ENCODE measurements at places on chromosomes 2 and 18.

- no peak for DNase-seq
Measured at GRCh38 chr2:179165356-179166000, 99.2 kb downstream of the SESTD1 start.

- no peak for DNase-seq
Measured at GRCh38 chr18:10015941-10016819, 102.4 kb downstream of the VAPA start.

DNA sequence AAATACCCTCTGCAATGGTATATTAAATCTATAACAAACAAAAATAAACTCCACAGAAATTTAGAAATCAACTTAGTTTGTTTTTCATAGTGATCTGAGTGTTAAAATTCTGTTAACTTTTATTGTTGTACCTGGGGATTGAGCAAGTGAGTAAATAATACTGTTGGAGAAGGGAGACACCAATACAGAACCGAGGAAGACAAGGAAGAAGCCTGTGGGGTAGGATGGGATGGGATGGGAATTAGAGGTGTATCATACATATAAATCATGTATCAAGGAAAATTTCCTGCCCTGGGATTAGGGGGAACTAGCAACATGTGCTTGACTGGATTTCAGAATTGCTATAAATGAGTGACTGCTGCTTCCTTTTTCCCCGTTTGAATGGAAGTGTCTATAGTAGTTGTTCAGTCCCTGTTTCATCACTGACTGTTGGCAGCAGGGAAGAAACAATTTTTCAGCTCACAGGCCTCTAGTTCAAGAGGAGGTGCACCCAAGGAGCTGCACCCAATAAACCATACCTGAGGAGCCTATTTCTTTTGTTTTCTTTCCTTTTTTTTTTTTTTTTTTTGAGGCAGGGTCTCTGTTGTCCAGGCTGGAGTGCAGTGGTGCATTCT, 53.1 kb downstream of the SP110 start:
- DNase-seq = no peak

- peak; percentile 58 for DNase-seq
Measured at GRCh38 chr2:218876562-218877219, 4.0 kb upstream of the WNT10A start.

- no peak for DNase-seq
Measured at GRCh38 chr2:239756031-239756789, 268.9 kb downstream of the NDUFA10 start.

- no peak for DNase-seq
Measured at GRCh38 chr2:178194600-178195389, 483 bp downstream of the OSBPL6 start.

DNA sequence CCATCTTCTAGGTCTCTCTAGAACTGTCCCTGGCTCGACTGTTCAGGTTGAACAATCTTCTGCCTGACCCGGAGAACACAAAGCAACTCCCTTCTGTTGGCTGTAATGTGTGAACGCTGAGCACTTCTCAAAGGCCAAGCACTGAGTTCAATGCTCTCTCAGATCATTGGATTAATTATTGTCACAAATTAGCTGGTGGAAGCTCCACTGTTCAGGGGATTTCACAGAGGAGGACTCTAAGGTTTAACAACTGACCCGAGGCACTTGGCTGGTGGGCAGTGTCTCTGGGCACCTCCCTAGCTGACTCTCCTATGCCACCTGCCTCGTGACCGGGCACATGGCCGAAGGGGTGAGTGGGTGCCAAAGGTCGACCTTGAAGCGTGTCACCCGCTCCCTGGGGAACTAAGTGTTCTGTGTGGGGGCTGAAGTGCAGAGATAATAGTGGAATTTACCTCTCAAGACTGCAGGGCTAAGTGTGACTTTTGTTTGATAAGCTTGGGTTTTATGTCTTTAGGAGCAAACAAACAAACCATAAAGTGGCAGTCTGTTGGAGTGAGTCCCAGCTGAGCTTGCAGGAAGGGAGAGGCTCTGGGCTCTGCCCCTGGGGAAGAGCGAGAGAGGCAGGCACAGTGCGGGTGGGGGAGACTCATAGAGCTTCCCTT, 64.8 kb downstream of the BCL2L11 start:
- DNase-seq = no peak

- no peak for DNase-seq
Measured at GRCh38 chr2:45554742-45555140, 56.3 kb downstream of the SRBD1 start.

GRCh38 chr2:750628-751027, 73.4 kb upstream of the TMEM18 start:
- DNase-seq = no peak

DNA sequence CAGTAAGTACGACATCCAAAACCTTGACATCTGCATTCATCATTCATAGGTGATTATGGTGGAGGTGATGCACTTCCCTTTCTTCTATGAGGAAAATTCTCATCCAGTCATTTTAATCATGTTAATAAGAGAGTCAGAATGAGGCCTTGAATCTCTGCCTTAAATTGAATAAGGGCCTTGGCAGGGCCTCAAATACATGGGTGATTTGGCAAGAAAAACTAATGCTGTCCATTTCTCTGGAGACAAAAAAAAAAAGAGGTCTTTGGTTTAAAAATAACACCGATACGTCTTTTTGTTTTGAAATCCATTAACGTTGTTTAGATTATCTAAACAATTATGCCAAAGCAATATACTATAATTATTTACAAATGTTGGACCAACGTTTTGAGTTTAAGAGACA, 8.1 kb downstream of the COLEC12 start:
- no peak for DNase-seq

- DNase-seq = no peak
Measured at GRCh38 chr2:217415316-217415715, 555.5 kb upstream of the TNP1 start.

DNA sequence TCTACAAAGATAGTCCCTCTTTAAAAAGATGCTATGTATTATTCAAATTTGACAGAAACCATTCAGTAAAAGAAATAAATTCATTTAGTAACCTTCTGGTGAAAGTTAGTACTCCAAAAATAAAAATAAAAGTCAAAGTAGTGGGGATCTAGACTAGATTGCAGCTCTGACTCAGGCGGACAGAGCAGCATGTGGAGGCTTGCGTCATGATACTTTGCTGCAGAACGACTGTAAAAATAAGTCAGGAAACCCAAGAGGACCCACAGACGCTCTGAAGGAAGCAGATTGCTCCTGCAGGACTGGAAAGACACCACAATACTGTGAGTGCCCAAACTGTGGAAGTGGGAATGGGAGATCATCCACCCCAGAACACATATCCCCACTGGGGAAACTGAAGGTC, 301.9 kb downstream of the RIT2 start:
- DNase-seq = no peak

GRCh38 chr2:40285391-40285790, 166.5 kb downstream of the SLC8A1 start:
- DNase-seq = no peak

DNA sequence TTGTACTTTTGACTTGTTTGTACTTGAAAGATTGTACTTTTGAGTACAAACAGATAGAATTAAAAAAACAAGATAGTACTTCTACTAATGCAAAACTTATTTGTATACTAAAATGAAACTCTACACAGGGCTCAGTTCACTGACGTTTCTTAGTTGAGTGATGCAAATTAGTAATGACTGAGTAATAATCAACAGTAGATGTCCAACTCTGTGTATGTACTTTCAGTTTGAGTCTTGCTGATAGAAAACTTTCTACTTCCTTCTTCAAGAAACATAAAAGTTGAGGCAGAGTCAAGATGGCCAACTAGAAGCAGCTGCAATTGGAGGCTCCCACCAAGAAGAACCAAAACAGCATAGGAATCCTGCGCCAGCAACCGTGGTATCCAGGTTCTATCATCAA, 585.0 kb downstream of the NR4A2 start:
- DNase-seq = no peak

DNA sequence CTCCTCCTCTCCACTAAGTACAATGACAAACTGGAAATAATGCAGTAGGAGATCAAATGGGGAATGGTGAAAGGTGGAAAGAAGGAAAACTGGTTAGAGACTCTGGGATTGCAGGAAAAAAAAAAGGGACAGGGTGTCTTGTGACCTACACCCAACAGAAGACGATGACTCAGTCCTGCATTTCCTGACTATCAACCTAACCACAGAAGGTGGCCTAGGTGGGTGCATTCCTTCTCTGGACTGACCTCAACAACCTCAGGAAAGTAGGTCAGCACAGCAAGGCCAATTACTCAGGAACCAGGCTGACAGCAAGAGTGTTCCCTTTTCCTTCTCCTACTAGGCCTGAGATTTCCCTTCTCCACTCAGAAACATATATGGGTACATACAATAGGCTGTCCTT, 1386.4 kb upstream of the ZEB2 start:
- DNase-seq = no peak

DNA sequence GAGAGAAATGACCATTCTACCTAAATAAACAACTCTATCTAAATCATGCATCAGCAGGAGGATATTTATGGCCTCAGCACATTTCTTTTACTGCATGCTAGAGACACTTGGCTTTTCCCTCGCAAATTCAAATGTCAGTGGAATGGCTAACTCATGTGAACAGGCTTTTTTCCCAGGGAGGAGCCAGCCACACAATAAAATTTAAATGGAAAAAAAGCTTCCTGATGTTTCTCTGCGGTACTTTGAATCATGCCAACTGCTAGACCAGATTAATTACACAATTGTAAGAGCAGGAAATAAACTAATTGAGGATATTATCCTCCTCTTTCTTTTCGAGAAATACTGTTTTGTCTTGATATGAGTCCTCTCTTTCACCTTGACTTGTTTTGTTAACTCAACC, 676.3 kb downstream of the IRS1 start:
- no peak for DNase-seq

DNA sequence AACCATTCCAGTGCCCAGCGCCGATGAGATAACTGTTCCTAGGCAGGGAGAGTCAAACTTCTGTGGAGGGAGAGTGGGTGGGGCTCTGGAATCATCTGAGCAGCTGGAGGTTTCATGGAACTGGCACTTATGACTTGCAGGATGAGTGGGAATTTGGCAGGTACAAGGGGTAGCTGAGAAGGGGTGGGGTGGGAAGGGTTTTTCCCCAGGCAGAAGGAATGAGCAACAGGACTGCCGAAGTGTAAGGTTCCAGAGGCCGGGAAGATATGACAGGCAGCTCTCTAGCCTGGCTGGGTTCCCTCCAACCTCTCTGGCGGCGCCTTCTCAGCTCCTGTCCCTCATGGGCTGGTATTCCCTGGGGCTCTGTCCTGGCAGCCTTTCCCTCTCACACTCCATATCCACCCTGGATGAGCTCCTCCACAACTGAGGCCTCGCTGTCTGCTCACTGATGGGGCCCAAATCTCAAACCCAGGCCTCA, 2.5 kb upstream of the TET3 start:
- no peak for DNase-seq

DNA sequence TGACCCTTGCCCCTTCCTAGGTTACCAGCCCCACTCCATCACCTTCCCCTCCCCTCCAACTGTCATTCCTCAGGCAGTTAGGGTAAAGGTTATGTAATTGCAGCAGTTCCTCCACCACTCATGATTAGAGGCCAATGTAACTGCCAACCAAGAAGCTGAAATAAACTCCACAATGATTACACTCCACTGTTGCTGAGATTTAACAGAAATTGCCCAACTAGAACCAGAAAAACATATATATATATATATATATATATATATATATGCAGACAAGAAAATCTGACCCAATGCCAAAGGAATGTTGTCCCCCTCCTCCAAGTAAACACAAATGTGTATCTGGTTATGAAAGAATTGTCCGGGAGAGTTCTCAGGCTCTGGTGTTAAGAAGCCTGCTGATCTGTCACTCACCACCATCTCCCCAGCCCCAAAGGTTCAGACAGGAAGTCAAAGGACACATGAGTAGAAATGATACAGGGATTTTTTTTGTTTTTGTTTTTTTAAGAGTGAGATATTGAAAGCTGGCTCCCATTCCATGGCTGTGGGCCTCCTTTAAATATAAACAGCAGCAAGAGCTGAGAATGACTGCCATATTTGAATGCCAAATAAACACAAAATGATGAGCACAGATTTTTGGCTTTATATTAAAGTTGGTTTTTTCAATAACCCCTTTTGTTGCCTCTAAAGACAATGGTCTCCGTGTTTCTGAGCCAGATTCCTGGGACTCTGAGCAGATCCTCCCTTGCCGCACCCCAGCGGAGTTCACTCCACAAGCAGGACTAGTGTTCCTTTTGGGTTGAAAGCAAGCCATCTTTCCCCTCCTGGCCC, 127.2 kb upstream of the MAPRE2 start:
- no peak for DNase-seq

- DNase-seq = no peak
Measured at GRCh38 chr2:20671036-20671735, 4.2 kb downstream of the GDF7 start.

DNA sequence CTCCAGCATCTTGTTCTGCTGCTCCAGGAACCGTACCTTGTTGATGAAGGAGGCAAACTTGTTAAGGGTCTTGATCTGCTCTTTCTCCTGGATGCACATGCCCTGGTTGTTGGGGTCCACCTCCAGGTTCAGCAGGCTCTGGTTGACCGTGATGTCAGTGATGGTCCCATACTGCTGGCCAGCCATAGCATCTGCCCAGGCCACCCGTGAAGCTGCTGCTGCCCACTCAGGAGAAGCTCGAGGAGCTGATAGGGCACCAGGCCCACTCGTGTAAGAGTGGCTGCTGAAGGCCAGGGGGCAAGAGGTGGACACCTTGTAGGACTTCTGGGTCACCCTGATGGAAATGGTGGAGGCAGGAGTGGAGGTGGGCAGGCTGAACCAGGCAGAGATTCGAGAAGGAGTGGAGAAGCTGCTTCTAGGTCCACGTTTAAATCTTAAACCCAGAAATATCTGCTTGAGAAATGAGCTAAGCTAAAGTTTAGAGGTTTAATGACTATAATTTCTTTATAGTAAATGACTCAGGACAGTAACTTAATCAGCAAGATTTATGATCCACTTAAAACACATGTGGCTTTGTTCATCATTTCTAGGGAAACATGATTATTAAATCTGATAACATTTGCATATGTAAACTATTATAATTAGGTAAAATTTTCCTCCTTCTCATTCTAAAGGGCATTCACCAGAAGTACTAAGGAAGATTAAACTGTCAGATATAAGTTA, 358.7 kb upstream of the SETBP1 start:
- DNase-seq = no peak

DNA sequence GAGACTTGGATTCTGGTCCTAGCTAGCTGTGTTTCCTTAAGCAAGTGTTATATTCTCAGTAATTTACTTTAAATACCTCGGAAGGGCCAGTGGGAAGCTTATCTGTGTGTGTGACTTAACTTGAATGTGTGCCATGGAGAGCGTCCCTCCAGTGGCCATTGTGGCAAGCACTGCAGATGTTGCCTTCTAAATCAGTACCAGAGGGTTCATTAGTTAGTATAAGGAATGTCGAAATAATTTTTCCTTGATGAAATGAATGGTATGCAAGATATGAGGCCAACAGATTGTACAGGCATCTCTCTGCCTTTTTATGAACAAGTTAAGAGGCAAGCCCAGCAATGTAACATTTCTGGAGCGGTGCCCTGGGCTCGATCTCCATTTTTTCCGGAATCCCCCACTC, 52.0 kb downstream of the FBXO36 start:
- no peak for DNase-seq

GRCh38 chr2:138475277-138475776, 26.2 kb upstream of the SPOPL start:
- no peak for DNase-seq

GRCh38 chr2:241489733-241490680, 18.4 kb downstream of the STK25 start:
- no peak for DNase-seq

Measured in naive thymus-derived CD8-positive, alpha-beta T cell (primary cell).